Iris pigment epithelial cell (primary cell): ENCODE measurements at places on chromosomes 2 and 18.

DNA sequence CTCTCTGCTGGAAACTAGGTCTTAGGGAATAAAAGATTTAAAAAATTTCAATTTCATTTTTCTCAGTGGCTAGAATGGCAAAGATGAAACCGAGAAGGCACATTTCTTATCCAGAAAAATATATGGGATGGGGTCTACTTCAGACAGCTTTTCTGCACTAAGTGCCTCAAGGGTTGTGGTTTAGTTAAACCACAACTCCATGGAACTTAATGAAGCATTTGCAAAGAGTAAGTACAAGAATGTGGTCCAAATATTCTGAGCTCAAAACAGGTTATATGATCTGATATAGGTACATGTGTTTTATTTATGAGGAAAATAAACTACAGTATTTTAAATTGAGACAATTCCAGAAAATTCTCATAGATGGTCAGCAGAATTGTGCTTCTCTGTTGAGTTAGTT lies 101.8 kb upstream of the FZD5 start:
- DNase-seq = peak; percentile 15

- DNase-seq = peak; percentile 78
Measured at GRCh38 chr2:174395284-174395968, at the start of gene SCRN3. Gene SCRN3, plus strand, starts transcription at chr2:174395730. Its CDS starts 2,554 bp downstream, at chr2:174398284.

GRCh38 chr2:66030553-66030952 lies 404.4 kb upstream of the MEIS1 start:
- DNase-seq = no peak

DNA sequence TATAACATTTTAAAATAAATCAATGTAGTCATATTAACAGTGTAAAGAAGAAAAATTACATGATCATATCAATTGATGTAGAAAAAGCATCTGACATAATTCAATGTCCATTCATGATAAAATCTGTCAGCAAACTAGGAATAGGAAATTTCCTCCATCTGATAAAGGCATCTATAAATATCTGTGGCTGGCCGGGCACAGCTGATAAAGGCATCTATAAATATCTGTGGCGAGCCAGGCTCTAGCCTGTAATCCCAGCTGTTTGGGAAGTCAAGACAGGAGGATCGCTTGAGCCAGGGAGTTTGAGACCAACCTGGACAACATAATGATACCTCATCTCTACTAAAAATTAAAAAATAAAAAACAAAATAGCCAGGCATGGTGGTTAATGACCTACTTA lies 18.1 kb upstream of the RANBP2 start:
- DNase-seq = no peak
